CD8-positive, alpha-beta T cell (primary cell): ENCODE measurements at places on chromosomes 5 and 9.

- no peak for DNase-seq
Observed at GRCh38 chr9:81344366-81344765, 345.0 kb downstream of the TLE1 start.

GRCh38 chr9:128635266-128636023 is 21.2 kb downstream of the DYNC2I2 start:
- DNase-seq = no peak

DNA sequence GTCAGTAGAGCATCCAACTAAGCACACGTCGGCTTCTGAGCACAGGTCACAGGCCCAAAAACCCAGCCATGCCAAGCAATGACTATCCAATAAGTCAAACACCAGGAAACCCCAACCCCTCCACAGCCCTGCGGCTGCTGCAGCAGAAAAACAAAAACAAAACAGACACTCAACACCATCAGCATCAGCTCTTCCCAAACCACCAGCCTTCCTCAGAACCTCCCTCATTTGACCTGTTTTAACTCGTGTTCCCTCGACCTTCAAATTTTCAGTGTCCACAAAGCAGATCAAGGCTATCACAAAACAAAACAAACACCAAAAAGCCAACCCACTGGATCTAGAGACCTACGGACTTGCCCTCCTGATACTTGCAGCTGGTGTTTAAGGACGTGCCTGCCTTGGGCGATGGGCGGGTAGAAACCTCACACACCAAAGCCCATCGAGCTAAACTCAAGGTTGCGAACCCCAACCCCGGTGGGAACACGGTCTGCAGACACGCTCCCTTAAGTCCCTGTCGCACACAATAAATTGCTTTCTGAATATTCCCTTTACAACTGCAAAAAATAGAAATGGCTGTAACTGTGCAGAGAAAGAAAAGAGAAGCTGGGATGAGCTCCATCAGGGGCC is 247.1 kb upstream of the ANKRD55 start:
- peak; percentile 18 for DNase-seq

DNA sequence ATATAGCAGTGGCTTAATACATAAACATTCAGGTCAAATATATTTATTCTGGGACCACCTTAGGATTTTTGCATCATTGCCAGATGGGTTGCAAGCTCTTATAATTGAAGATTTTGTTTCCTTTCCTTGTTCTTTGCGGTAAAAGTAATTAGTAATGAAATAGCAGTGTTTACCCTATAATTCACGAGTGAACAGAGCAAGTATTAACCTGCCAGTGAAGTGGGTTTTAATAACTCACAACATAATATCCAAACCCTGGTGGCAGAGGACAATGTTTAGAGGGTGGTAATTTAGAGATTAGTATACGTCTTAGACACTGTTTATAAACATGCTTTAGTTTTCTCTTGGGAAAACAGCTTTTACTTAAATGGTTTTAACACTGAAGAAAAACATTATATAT is 11.8 kb downstream of the ARL14EPL start:
- DNase-seq = no peak

DNA sequence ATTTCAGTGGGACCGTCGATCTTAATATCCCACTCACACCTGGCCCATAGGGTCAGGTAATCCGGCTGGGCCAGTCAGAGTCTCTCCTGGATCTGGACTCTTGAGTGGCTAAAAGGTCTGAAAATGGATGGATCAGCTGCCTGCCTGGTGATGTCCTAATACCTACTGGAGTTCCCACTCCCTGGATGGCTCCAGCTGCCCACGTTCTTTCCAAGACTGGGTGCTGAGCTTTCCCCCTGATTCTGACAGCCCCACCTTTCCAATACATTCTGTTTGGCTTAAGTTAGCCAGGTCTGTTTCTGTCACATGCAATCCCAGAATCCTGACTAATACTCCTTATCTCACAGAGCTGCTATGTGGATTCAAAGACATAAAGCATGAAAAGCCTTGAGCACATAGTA is 10.2 kb downstream of the SH3PXD2B start:
- no peak for DNase-seq

GRCh38 chr5:73952872-73953271 is 326.9 kb downstream of the ARHGEF28 start:
- no peak for DNase-seq

DNA sequence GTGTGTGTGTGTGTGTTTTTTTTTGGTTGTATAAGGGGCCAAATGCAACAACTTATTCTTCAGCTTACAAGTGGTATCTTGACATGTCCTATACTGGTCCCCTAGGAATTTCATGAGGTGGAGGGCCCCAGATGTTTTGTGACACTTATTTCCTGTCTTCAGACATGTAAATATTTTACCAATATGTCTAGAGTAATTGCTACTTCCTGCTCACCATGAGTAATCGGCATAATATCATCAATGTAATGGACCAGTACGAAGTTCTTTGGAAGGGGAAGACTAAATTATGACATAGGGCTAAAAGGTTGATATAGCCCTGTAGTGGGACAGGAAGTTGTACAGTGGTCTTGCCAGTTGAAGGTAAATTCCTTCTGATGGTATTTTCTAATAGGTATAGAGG is 3.7 kb upstream of the OTULIN start:
- DNase-seq = no peak

- no peak for DNase-seq
Observed at GRCh38 chr9:89038382-89039103, 47.3 kb downstream of the S1PR3 start.

DNA sequence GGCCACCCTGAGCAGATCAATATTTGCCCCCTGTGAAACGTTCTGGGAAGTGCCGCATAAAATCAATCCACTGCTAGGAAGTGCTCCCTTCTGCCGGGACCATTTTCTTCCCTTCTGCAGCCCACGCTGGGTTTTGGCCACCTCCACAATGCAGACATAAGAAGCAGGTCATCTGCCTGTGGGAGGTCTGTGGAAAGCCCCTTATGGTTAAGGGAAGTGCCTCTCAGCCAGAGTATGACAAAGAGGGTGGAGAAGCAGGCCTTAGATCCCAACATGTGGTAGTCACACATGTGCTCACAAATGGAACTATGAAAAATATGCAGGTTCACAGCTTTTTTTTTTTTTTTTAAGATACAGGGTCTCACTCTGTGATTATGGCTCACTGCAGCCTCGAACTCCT is 82.8 kb downstream of the SLC1A3 start:
- peak; percentile 6 for DNase-seq

- DNase-seq = no peak
Observed at GRCh38 chr9:110578575-110579033, 937 bp downstream of the SVEP1 start.

- DNase-seq = no peak
Observed at GRCh38 chr5:98997000-98997399, 68.2 kb upstream of the CHD1 start.

GRCh38 chr5:14475045-14475444 is 106.5 kb upstream of the OTULINL start:
- DNase-seq = no peak

DNA sequence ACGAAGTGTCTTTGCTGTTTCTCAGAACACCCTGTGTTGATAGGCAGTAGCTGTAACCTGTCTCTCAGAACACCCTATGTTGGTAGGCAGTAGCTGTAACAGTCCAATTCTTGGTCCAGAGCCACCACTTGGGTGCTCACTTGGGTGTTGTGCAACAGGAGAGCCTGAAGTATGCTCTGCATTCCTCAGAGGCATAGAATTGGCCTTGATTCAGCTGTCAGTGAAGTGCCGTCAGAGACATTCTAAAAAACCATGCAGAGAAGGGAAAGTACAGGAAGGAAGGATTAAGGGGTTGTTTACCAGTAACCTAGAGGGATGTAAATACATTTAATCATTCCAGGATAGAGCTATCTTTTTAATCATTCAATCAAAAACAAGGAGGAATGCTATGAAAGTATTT is 231.2 kb downstream of the ARRDC3 start:
- DNase-seq = no peak

DNA sequence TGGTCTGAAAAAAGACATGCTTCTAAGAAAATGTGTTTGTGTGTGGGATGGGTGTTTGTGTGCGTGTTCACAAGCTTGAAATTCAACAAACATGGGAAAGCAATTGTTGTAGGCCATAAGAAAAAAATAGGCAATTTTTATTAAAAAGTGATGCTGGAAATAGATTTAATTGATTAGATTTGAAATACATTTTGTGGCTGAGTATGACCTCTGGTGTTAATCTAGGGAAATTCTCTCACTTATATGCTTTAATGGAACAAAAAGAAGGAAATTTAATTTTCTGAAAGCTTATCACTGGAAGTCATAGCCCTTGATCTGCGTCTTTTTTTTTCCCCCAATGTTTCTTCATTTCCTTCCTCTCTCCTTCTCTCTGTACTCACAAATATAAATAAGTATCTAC is 3.5 kb upstream of the KCNN2 start:
- no peak for DNase-seq

DNA sequence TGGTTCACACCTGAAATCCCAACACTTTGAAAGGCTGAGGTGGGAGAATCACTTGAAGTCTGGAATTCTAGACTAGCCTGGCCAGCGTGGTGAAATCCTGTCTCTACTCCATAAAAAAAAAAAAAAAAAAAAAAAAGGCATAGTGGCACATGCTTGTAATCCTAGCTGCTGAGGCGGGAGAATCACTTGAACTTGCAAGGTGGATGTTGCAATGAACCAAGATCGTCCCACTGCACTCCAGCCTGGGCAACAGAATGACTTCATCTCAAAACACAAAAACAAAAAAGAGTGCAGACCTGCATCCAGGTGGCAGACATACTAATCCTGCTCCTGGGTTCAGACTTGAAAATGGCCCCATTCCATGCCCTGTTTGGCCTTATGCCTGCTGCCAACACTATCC is 21.8 kb upstream of the ADAMTS19 start:
- no peak for DNase-seq

GRCh38 chr5:168366116-168366515 is 74.7 kb downstream of the WWC1 start:
- no peak for DNase-seq

- DNase-seq = no peak
Observed at GRCh38 chr5:93583439-93583767, 381 bp downstream of the NR2F1 start.

DNA sequence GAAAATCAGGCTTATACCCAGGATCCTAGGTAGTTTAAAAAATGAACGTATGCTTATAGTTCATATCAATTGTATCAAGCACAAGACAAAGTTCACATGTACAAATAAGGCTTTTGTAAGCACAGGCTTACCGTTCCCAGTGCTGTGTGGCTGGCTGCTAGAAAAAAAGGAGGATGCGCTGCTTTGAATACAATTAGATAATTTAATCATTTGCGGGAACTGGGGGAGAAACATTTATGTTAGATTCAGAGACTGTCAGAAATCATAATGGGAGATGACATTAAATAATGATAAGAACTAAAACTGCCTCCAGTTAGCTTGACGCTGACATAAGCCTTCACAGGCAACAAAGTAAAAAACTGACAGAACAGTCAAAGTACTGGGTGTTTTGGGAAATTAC is 93.2 kb downstream of the FNBP1 start:
- no peak for DNase-seq

DNA sequence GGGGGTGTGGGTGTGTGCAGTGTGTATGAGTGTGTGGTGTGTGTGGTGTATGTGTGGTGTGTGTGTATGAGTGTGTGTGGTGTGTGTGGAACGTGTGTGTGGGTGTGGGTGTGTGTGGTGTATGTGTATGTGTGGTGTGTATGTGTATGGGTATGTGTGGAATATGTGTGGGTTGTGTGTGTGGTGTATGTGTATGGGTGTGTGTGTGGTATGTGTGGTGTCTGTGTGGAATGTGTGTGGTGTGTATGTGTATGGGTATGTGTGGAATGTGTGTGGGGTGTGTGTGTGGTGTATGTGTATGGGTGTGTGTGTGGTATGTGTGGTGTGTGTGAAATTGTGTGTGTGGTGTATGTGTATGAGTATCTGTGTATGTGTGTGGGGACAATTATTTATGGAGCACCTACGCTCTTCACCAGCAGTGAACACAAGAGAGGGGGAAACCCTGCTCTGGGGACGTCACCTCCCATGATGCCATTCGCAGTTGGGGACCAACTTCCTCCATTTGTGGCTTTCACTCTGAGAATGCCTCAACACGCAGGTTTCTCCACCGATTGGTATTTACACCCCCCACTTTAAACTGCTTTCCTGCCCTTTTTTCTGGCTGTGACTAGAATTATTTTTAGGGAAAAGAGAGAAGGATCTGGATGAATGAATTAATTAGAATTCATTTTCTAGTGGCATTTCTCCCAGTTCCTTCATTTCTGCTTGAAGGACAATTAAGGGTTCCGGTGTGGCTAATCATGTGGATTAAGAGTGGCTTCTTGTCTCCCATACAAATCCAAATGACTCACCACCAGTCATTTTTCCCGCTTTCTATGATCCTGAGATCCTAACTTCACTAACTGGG is 238.1 kb downstream of the ROR2 start:
- DNase-seq = peak; percentile 35

DNA sequence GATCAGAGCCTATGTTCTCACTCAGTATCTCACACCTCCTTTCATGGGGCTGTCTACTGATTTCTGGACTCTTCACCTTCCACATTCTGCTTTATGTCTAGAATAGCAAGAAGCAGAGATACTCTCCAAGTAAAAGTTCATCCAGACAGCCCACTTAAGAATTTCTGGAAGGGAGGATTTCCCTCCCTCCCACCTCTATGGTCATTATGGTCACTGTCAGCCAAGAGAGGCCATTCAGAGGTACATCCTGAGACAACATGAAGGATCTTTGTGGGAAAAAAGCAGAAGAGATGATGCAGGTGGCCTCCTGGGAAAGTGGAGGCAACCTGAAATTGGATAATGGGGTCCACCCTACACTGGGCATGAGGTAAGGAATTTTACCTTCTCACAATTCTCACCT is 179.5 kb upstream of the ZNF462 start:
- no peak for DNase-seq
